Cerebellum (tissue), 4 donors: ENCODE measurements at places on chromosomes 2 and 18.

- no peak for DNase-seq
Measured at GRCh38 chr18:79420033-79420745, 24.5 kb downstream of the NFATC1 start.

DNA sequence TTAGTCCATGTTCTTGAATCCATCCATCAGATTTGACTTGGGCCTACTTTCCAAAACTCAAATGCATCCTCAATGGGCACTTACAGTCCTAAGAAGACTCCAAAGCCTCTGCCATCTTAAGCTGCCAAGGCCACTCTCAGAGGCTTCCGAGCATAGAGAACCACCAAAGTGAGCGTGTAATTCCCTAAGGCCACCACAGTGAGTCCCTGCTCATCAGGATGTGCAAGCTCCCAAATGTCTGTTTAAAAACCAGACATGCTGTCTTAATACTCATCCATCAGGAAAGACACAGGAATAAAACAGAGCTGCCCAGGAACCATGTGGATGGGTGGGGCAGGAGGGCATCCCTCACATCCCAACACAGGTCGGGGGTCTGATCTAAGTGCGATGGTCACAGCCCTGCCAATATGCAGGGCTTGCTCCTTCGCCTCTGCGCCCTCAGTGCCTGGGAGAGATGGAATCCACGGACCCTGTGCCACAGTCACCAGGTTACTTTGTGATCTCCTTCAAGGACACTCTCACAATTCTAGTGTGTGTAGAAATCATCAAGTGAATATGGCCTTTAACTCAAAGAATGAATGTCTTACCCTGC is 80.4 kb downstream of the POLR1A start:
- DNase-seq = no peak

- no peak for DNase-seq
Measured at GRCh38 chr2:27135478-27135955, 1.1 kb upstream of the PREB start.

DNA sequence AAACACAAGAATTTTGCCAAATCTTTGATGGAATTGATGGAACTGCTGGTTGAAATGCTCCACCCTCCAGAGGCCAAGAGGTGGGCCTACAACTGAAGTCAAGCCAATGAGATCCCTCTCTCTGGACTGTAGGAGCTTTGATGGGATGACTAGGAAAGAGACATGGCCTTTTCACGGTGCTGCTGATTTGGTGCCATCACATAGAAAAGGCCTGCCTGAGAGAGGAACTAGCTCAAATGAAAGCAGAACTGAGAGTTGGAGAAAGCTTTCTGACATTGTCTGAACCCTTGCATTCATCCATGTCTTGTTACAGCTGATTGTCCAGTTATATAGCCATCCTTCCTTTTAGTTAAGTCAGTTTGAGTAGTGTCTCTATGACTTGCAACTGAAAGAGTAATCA is 283.8 kb upstream of the LYPD1 start:
- DNase-seq = no peak

DNA sequence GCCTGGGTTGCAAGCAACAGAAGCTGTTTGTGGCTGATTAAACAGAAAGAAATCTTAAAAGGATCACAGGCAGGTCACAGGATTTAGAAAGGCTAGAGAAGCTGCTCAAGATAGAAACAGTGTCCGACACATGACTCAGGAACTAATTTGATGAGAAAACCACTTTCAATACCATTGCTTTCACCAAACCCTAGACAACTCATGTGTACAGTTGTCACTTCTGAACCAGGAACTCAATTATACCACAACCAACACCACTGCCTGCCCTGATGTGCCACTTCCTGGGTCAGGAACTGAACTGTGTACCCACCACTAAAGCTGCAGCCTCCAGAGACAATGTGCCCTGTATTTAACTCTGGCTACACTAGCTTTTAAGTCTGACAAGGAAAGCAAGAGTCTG is 56.0 kb downstream of the TMEM247 start:
- no peak for DNase-seq

DNA sequence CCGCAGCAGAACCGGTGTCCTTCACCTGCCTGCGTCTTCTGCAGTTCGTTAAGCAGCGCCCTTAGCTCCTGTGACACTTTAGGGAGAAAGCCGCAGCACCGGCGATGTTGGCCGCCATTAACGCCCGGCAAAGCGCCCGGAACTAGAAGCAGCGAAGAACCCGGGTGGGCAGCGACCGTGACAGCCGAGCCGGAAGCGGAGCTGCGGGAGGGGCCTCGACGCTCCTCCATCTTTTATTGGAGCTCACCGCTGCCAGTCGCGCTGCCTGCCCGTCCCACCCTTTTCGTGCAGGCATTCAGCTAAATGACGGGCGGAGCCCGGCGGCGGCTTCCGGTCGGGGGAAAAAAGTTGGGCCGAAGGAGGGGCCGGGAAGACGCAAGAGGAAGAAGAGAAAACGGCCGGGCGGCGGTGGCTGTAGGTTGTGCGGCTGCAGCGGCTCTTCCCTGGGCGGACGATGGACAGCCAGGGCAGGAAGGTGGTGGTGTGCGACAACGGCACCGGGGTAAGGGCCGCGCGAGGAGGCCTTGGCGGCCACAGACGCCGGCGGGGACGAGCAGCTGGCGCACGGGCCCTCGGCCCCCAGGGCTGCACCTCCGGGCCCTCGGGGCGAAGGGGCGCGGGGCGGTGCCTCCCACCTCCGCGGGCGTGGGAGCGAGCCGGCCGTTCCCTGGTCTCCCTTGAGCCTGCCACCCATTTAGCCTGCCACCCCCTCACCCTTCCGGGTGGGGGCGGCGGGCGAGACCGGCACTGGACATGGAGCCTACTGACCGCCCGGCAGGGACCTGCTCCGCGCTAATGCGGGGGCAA is at the start of gene ACTR2:
Gene ACTR2, plus strand, starts transcription at position 376 of the 807 bp plus-strand sequence. Its CDS starts 79 bp downstream, at position 455.
- peak; percentile 97 for DNase-seq

DNA sequence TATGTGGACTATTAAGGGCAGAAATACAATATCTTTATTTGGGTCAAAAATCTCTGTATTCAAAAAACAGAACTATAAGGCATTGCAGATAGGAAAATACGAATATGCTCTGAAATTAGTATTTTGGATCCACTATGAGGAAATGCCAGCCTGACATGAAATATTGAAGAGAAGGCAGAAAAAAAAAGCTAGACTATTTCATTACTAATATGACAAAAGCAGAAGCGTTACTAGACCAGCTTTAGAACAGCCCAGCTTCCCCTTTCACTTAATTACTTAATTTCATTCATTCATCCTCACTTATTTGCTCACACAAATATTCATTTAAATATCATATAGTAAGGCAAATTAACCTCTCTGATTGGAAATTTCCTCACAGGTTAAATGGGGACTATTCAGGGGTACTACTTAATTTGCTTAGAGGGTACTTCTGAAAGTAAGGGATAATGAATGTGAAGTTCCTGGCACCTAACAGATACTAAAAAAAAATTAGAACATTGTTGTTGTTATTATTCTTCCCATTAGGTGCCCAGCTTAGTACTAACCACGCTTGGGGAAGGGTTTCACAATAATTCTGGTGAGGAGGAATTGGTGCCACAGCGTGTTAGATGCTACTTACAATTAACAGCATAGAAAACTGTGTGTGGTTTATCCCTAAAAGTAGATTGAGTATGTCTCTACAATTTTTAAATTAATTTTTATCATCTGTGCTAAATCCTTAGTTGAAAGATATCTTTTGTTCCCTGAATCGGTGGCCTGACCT is 71.1 kb upstream of the CTLA4 start:
- no peak for DNase-seq

DNA sequence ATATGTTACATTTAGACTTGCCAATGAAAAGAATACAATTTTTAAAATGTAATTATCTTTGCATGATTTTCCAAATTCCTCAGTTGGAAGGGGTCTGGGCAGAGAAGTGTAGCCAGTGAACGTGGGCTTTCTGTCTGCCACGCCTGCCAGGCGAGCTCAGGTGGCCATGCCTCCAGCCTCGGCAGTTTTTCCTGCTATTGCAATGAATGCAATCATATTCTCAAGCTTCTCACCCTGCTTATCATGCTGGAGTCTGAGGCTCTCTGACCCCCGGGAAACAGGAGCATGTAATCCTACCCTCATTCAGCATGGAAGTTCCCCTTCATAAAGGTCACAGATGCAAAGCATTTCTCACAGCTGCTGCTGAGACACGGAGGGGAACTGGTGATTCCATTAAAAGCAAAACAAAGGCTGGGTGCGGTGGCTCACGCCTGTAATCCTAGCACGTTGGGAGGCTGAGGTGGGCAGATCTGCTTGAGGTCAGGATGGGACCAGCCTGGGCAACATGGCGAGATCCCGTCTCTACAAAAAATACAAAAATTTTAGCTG is 154.8 kb downstream of the MBP start:
- DNase-seq = no peak

DNA sequence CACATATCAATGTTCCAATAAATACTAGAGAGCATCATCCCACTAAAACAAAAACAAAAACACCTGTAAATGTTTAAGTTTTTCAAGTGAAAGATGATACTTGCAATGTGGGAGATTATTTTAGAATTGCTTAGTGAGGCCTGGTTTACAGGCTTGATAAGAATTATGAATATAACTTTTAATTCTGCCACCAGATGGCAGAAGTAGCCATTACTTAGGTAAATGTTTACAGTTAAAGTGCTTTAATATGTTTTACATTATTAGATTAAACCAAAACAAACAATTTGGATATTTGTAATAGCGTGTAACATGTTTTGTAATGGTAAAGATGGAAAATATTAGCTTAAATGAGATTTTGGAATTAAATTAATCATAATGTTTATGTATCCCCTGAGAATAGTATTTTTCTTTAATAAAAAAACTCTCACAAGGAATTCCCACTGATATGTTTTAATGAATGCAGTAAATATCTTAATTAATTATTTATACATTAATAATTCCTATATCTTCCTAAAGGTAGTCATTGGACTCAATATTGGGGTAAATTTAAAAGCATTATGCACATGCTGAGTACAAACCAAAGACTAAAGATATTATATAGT is 522.0 kb downstream of the SPAG16 start:
- DNase-seq = no peak

DNA sequence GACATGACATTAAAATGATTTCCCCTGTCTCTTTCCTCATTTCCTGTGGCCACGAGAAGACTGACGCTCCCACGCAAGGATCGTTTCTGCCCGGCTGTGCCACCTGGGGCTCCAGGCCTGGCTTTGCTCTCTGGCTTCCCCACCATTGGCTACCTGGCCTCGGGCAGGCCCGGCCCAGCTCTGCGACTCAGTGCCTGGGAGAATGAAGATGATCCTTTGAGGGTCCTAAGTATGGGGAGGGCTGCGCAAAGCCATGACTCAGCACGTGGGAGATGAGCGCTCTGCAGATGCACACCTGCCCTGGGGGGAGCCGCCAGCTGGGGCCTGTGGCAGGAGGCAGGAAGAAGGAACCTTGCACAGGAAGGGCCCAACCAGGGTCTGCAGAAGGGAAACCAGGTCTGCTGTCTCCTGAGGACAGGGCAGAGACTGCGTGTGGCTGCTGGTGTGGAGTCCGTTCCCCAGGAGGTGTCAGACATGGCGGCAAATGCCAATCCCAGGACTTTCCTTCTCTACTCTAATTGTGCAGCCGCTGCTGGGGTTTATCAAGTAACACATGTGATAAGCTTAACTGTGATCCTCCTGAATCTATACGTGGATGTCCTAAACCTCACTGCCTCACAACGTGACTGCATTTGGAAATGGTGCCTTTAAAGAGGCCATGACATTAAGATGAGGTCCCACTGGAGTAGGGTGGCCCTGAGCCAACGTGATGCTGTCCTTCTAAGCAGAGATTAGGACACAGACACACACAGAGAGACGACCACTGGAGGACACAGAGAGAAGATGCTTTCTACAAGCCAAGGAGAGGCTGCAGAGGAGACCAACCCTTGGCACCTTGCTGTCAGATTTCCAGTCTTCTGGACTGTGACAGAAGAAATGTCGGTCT is 32.9 kb downstream of the MBP start:
- no peak for DNase-seq

GRCh38 chr2:112539306-112539705 is 3.0 kb upstream of the POLR1B start:
- DNase-seq = no peak

- no peak for DNase-seq
Measured at GRCh38 chr18:37160038-37160820, 331.3 kb downstream of the KIAA1328 start.

- no peak for DNase-seq
Measured at GRCh38 chr2:68796295-68796905, 61.8 kb downstream of the ARHGAP25 start.

DNA sequence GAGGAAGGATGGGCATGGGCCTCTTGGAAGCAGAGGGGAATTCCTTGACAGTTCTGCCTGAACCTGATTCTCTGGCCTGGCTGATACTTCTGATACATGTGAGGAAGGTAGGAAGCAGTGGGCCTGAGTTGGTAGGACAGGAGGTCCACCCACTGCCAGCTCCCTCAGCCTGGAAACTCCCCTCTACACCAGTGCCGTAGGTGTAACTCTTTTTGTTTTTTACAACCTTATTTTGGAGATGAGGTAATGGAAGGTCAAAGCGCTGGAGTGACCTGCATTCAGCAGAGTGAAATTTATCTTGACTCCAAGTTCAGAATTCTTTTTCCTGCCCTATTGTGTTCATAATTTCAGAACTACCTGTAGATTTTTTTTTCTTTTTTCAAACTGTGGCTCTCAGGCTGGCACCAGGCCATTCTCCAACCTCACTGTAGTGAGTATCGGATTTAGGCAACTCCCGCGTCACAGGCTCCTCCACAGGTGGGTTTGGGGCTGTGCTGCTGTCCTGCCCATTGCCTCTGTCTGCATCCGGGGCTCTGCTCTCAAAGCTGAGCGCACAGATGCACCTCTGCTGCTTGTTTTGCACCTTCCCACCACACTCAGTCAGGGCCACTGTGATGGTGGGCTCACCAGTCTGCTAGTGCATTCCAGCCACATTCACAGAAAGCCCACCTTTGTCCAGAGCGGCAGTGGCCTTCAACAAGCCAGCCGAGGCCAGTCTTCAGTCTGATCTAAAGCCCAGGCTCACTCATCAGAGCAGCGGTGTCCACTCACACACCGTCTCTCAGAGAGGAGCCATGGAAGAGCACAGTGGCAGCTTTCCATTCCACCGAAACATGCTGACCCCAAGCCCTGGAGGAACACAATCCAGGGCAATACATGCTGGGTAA is 87.2 kb downstream of the UXS1 start:
- DNase-seq = no peak

DNA sequence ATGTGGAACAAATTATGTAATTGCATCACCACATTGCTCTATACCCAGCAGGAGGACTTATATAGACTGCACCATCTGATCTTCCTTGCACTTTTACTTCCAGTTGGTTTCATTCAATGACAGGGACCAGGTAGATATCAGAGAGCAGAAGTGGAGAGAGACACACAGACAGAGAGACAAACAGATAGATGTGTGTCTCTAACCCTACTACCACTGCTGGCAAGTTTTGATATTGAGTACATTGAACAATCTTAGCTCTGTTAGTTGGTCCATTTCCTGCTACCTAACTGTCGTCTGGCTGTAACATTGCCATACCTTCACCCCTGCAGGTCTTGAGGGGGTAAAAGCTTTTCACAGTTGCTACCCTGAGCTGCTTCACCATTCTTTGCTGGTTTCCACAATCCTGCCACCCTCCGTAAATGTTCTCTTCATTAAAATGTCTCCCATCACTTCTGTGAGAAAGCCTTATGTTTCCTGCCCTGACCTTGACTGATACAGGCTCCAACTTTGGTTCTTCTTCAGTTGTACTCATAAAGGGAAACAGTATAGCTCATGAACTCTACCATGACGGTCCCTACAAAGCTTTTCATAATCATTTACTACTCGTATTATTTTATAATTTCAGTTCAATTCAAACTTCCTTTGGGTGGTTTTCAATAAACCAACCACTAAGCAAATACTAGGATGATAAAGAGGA is 62.3 kb upstream of the ITGA4 start:
- DNase-seq = no peak

GRCh38 chr2:28681158-28681571 is 70.5 kb upstream of the PPP1CB start:
- DNase-seq = no peak

GRCh38 chr2:217162533-217162932 is 302.7 kb upstream of the TNP1 start:
- DNase-seq = no peak
